IgD-negative memory B cell (primary cell): ENCODE measurements at places on chromosomes 5 and 9. TPM values are rescaled to one million over a fixed set of nuclear protein-coding genes. Genes with fewer than 3 reads are reported as not detected.

TSSK1B gene
- not detected for polyA plus RNA-seq

UAP1L1 gene
- 3.0 TPM for polyA plus RNA-seq

INSYN2B gene
- polyA plus RNA-seq, result not detected

ANKRD31 gene
- polyA plus RNA-seq, result 0.10 TPM
